ENCODE measurements at places on chromosomes 11 and 22. TPM values are rescaled to one million over a fixed set of nuclear protein-coding genes. Genes with fewer than 3 reads are reported as not detected.

The ME3 gene
- 4.1 TPM for total RNA-seq

The KBTBD3 gene
- 8.9 TPM for total RNA-seq

The MOGAT2 gene
- total RNA-seq = not detected

The OR52H1 gene
- 0.30 TPM for total RNA-seq

The PHLDA2 gene
- 34.5 TPM for total RNA-seq

The MS4A1 gene
- total RNA-seq = 0.25 TPM

The APOA4 gene
- total RNA-seq = not detected

DNA sequence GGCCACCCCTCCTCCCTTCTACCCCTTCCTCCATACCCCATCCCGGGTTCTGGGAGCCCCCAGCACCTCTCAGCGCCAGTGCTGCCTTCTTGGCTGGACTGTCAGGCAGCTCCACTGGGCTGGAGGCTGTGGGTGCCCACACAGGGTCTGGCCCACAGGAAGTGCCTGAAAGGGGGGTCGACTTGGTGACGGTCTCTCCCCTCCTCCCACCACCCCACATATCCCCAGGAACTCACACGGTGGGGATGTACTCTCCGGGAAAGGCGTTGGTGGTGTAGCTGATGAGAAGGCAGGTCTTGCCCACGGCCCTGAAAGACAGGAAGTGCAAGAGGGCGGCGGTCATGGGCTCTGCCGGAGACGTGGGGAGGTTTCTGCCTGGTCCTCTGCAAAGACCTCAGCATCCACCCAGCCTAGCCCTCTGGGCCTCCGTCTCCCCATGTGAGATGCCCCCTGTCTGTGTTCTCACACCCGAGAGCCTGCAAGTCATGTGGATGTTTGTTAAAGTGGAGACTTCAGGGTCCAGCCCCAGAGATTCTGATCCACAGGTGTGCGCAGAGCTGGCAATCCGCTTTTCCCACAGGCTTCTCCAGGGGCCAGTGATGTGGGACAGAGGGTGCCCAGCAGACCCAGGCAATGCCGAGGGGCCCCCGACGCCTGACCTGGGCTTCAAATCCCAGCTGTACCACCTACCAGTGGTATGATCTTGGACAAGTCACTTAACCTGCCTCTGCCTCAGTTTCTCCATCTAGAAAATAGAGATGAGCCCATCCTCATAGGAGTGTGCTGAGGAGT is 2.5 kb downstream of the RAC2 start:
- DNase-seq = no peak

DNA sequence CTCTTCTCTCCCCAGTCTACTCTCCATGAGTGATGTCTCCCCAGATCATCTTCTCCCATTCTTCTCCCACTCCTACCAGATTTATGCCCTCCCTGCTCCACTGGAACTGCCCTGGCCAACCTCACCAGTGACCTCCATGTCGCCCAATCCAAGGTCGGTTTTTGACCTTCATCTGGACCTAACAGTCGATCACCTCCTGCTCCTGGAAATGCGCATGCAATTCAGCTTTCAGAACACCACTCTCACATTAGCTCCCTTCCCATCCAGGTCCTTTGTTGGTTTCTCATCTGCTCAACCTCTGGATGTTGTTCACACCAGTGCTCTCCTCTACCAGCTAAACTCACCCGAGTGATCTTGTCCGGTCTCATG is 5.3 kb downstream of the RIBC2 start:
- DNase-seq = no peak

- DNase-seq = no peak
These were observed 73.6 kb downstream of the PAK1 start for GRCh38 chr11:77400271-77400670.

GRCh38 chr11:63745304-63746170 is 23.0 kb downstream of the ZFTA start:
- no peak for DNase-seq

DNA sequence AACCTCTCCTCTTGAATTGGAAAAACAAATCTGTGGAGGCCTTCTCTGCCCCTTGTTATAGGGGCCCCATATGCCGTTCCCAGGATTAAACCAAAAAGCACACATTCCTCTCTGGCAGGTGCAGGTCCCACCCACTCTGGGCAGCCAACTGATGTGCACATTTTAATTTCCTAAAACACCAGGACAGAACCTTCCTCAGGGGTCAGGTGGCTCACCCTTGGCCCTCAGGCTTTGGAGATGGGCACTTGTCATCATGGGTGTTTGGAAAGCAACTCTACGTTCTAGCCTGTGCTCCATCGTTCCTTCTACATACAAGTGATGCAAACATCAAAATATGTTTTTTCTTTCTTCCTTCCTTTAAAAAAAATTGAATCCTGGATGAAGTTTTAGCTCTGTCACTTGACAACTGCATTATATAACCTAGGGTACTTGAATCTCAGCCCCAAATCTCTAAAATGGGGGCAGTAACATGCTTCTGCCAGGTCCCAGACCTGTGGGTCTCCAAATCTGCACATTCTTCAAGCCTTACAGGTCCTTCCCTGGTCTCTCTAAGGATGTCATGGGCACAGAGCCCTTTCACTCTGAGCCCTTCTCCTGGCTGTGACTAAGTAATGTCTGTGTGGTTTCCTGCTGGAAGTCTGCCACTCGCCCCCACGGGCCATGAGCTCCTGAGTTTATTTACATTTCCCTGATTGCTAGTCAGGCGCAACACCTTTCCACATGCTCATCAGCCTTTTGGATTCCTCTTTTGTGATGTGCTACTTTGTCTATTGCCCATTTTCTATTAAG is 43.8 kb downstream of the KCNQ1OT1 start:
- no peak for DNase-seq

DNA sequence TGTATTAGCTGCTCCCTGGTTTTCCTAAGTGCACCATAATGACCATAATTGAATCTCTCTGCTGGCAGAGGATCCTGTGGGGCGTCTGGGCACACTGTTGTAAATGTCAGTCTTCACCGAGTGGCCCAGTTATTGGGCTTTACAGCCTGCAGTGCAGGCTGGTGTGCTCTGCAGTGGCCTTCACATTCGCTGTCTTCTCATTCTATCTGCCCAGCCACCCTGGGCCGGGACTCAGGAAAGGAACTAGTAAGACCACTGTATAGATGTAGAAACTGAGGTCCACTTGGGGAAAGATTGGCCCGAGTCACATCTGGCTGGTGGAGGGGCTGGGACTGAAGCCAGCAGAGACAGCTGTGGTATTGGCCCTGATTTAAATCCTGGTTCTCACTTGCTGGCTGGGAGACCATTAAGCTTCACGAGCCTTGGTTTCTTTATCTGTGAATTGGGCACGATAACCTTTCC is 49.3 kb downstream of the TSPAN18 start:
- DNase-seq = no peak

GRCh38 chr11:60878245-60879101 is 11.1 kb downstream of the ZP1 start:
- no peak for DNase-seq

DNA sequence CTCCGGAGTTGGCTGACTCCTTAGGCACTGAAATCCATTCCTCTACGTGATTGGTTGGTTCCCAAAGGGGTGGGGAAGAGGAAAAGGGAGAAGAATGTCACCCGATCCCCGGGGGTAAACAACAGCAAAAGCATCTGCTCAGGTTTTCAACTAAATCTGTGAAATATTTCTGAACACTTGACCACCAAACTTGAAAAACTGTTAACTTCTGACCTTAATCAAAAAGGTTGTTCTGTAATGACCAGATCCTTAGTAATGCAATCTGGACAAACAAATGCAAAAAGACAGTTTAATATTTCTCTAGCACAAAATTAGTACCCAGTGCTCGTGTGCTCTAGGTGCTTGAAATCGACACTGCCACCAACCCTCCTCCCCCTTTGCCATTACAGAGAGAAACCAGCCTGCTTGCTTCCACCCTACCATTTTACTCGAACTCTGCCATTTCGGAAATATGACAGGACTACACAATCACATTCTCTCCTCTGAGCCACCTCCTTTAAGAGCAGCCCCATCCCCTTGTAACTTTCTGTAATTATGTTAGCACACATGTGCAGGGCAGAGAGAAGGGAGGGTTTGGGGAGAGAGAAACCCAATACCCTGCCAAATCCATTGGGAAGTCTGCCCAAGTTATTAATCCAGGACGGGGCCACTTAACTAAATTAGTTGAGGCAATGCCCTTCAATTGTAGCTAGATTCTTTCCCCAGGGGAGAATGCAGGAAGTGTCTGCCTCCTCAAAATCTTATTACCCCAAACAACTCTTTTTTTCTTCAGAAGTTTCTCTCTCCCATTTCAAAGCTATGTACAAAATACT is 113.8 kb downstream of the RBFOX2 start:
- no peak for DNase-seq

DNA sequence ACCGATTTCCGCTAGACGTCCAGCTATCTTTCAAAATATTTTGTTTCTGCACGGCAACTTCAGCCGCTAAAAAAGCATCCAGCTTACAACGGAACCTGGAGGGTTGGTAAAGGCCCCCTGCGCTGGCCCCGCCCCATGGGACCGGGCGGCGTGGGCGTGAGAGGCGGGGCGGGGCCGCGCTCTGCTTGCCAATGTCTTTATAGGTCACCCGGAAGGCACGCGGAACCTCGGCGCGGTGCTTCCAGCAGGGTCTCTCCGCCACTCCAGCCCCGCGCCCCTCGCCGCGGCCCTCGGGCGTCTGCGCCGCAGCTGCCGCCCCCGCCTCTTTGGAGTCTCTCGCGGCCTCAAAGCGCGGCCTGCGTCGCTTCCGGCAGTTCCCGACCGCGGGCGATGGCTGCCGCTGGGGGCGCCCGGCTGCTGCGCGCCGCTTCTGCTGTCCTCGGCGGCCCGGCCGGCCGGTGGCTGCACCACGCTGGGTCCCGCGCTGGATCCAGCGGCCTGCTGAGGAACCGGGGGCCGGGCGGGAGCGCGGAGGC is at the start of gene FDX1:
FDX1 (plus strand) TSS at position 218 of the 536 bp plus-strand sequence; CDS start at position 391, 173 bp downstream.
- peak; percentile 78 for DNase-seq

- no peak for DNase-seq
These were observed 50.0 kb upstream of the NFRKB start for GRCh38 chr11:129945373-129945772.

- no peak for DNase-seq
These were observed 85.8 kb downstream of the MYO7A start for GRCh38 chr11:77213589-77214428.

DNA sequence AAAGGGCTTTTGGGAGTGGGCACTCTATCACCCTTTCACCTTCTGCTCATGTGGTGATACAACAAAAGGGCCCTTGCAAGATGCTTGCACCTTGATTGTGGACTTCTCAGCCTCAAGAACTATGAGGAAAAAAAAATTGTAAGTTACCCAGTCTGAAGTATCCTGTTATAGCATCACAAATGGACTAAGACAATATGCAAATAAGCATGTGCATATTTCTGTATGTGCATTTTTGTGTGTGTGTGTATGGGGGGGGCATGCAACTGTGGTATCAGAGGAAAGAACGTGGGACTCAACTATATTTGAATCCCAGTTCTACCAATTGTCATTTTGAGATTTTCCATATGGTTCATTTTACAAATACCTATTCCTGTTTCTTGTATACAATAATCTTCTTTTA is 10.9 kb downstream of the JRKL start:
- no peak for DNase-seq

All from activated T-helper 2 cell treated with anti-CD3 and anti-CD28 coated beads, Interferon-gamma antibody, Interleukin-2, Interleukin-4, amounts not matched to agents 10 μg/mL and 5 μg/mL and 100 μg/mL, durations not matched to agents 14 hours and 24 hours and 36 hours (primary cell).